ENCODE measurements at places on chromosomes 13 and 19.

DNA sequence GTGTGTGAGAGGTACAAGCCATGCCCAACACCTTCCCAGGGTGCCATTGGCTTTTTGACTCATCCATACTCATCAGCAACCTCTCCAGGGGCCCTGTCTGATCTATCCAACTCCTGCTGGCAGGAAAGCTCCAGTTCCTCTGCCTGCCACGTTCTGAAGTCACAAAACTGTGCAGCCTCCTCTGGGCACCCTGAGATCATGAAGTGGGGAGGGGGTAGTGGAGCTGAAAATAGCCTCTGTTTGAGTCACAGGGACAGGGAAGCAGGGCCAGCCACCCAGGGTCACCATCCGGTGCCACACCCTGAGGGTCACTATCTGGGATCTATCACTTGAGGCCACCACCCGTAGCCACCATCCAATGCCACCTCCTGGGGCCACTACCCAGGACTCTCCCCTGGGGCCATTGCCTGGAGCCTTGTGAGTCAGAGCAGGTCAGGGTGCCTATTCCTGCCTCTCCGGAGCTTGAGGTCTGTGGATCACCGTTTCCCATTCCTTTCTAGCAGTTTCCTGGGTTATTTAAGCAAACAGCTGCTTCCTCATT is 172.1 kb downstream of the NUFIP1 start:
- peak; percentile 68 for DNase-seq

- no peak for DNase-seq
Observed at GRCh38 chr13:49022472-49023144, 46.9 kb downstream of the FNDC3A start.

- no peak for DNase-seq
Observed at GRCh38 chr19:19409205-19409604, 3.7 kb downstream of the GATAD2A start.

DNA sequence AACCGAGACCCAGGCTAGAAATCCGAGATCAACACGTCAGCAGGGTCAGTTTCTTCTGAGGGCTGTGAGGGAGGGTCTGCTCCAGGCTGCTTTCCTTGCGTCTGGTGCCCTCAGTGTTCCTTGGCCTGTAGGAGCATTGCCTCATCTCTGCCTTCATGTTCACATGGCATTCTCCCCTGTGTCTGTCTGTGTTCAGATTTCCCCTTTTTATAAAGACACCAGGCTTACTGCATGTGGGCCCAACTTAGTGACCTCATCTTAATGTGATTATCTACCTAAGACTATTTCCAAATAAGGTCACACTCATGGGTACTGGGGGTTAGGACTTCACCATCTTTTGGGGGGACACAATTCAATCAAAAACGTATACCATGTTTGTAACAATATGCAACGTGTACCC is 57.2 kb upstream of the C1QTNF9 start:
- DNase-seq: no peak

DNA sequence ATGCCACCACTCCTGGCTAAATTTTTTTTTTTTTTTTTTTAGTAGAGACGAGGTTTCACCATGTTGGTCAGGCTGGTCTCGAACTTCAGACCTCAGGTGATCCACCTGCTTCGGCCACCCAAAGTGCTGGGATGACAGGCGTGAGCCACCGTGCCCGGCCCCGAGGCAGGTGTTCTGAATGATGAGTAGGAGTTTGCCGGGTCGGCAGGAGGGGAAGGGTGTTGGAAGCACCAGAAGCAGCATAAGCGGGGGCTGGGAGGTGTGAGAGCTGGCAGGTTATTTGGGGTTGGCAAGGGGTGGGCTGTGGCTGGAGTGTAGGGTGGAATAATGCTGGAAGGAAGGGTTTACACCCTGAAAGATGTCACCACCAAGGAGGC is 1.8 kb downstream of the SPPL2B start:
- no peak for DNase-seq

DNA sequence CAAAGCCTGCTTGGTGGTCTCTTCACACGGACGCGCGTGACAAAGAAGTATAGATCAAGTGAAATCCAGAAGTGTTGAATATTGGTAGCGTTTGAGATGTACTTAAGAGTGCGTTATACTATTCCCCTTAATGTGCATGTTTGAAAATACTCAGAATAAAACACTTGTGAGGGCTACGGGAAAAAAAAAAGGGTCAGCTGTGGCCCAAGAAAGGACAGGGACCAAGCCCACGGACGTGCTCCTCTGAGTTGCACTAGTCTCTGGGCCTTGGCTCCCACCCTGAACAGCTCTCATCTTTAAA is 622 bp upstream of the RBM42 start:
- DNase-seq: no peak

- DNase-seq: no peak
Observed at GRCh38 chr13:71866335-71867130, 471 bp downstream of the DACH1 start.

DNA sequence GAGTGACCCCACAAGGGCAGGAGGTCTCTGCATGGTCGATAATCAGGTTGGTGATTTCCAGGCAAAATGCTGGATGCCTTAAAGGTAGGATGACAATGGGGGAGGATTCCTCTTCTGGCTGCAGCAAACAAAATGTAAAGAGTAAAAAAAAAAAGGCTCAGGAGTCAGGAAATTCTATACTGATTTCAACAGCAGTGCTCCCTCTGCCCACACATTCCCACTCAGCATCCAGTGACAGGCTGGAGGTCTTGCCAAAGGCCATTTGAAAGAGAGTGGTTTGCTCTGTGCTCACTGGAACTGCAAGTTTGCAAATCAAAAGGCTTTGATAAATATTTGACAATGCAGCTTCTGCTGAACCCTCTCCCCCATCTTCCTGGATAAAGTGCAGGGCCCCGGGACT is 135.4 kb downstream of the TNFRSF19 start:
- no peak for DNase-seq

DNA sequence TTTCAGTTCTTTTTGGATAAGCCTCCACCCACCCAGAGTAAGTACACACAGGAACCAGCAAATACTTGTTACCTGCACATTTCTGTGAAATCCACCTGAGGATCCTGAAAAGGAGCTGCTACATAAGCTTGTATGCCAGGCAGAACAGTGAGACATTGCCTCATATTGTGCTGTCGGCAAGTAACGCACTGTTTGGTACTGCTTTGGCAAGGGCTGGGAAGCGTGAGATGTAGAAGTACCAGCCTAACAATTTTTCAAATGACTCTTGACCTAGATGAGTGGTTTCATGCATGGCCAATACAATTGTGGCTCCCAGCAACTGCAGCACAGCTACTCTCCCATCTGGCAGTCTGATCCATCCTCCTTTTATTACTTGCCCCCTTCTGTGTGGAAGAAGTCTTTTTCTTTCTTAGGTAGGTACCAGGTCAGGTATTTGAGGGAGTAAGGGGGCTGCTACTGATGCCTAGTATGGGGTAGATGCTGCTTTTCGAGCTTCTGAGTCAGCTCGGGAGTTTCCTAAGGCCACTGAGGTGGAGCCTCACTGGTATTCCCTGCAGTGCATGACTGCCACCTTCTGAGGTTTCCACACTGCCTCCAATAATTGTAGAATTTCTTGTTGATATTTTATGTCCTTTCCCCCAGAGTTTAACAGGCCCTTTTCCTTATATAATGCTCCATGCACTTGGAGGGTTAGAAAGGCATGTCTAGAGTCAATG is 52.2 kb downstream of the ZNF737 start:
- no peak for DNase-seq

DNA sequence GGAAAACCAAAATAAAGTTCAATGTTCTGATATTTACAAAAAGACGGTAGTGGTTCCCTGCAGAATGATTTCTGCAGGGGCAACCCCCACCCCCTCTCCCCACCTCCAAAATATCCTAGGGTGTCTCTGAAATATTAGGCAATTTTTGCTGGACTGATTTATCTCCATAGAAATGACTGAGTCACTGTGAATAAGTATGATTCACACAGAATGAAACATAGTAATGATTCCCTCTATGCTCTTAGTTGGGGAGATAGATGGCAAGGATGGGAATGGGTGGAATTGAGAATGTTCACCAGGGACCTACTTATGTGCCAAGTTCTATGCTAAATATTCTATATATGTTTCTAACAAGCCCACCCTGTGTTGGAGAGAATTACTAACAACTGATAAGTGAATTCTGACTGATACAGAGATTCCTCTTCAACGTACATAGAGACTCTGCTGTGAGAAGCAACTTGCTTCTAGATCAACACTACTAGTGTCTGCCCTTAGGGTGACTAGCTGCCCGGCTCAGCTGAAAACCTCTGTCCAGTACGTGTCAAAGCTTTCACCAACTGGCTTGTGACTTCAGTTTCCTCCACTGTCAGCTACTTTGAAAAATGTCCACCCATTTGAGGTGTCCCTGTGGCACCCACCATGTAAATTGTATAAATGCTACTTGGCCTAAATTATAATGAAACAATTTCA is 38.4 kb upstream of the RAP2A start:
- DNase-seq: peak; percentile 11

DNA sequence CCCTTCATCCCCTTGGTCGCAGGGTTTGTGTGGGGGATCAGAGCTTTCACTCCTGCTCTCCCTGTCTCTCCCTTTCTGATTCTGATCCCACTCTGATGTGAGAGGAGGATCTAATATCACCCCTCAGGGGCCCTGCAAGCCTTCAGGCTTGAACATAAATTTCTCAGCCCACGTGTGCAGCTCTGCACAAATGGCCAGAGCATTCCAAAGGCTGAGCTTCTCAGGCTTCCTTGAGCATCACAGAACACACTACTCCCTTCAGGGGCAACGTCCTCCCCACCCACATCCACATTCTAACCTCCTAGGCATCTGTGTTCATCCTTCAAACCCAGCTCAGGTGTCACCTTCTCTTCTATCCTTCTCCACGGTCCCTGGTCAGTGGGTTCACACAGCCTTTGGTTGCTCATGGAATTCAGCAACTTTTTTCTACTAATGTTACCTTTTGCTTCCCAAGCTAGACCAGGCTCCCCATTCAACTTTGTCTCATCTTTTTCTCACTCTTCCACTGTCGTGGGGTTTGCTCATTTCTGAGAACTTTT is 24.4 kb upstream of the DOCK9 start:
- DNase-seq: no peak

GRCh38 chr13:89899302-89900103 is 1448.0 kb upstream of the MIR17HG start:
- DNase-seq: no peak

DNA sequence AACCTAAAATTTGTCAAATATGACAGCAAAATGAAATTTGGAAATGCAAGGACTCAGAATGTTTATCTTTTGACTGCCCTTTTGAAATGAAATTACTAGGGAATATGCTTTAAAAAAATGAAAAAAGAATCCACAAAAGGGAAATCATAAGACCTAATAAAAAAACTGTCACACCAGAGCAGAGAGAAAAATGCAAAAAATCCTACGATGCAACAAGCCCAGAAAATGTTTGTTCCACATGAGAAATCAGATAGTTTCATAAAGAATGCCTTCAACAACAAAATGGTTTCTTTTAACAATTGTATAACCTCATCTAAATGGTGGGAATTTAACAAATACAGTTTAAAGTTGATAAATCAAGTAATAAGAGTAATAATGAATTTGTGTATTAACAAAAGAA is 8.0 kb downstream of the LPAR6 start:
- no peak for DNase-seq
